ENCODE measurements at places on chromosomes 2 and 18. TPM values are rescaled to one million over a fixed set of nuclear protein-coding genes. Genes with fewer than 3 reads are reported as not detected.

GRCh38 chr2:12202313-12203075, 456.1 kb downstream of the LPIN1 start:
- DNase-seq, result no peak

- no peak for DNase-seq
Measured at GRCh38 chr18:37042381-37042780, 213.5 kb downstream of the KIAA1328 start.

DNA sequence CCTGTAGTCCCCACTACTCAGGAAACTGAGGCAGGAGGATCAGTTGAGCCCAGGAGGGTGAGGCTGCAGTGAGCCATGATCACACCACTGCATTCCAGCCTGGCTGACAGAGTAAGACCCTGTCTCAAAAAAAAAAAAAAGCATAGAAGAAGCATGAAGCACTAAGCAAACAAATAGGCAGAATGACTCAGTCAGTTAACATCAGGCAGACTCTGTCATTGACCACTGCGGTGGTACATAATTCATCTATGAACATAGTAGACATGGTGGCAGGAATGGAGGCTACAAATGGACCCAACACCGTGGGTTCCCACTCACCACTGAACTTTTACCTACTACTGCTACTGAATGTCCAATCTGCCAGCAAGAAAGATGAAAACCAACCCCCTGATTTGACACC, 7.6 kb upstream of the ASXL2 start:
- DNase-seq, result peak; percentile 81

GRCh38 chr18:54948350-54948837, 10.9 kb downstream of the CCDC68 start:
- no peak for DNase-seq

DNA sequence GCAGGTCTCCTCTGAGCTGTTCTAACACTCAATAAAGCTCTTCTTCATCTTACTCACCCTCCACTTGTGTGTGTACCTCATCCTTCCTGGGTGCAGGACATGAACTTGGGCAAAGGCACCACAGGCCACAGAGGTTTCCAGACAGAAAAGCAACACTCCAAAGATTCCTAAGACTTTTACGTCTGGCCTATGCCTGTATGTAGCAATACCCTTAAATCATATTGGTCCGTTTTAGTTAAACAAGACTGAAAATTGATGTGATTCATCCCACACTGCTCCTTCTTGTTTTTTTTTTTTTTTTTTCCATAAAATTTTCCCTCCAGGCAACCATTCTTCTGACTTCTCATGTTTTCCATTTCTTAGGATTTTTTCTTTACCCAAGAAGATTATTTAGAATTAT, 404.3 kb downstream of the PID1 start:
- DNase-seq, result no peak

Gene NT5DC4
- total RNA-seq, result not detected

Gene ALLC
- total RNA-seq, result not detected

Gene NAT8
- not detected for total RNA-seq

All from osteoblast (primary cell).